ENCODE measurements at places on chromosomes 16 and 17.

GRCh38 chr17:66542129-66542966, 239.9 kb downstream of the PRKCA start:
- DNase-seq = no peak

DNA sequence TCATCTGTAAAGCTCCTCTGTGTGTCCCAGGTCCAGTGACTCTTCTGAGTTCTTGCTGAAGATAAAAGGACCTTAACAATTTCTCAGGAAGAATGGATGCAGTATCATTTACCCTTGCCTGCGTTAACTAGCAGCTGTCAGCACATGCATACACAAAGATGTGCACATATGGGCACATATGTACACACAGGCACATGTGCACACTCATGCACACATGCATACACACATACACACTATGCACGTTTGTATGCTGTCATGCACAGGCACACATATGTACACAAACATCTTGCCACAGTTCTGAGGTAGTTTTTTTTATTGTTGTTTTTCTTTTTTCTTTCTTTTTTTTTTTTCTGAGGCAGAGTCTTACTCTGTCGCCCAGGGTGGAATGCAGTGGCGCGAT, 24.9 kb downstream of the GP2 start:
- DNase-seq = no peak

GRCh38 chr16:54193665-54194333, 92.8 kb downstream of the IRX3 start:
- peak; percentile 90 for DNase-seq

GRCh38 chr17:2181206-2181896, 122.2 kb downstream of the SMG6 start:
- peak; percentile 72 for DNase-seq

DNA sequence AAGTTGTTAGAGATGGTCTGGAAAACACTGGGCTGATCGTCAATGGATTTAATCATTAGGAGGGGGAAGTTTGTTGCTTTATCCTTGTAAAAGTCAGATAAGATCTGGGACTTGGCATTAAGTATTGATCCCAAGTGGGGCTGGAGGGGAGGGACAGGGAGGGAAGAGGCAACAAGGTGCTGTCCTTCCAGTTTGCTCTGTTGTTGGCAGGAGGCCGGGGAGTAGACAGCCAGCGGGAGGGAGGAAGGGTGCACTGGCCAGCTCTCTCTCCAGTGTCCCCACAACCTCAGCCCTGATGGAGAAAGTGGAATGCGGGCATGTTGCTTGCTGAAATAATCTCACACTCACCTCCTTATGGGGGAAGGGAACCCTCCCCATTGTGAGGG, 210.2 kb downstream of the CCDC182 start:
- DNase-seq = no peak

DNA sequence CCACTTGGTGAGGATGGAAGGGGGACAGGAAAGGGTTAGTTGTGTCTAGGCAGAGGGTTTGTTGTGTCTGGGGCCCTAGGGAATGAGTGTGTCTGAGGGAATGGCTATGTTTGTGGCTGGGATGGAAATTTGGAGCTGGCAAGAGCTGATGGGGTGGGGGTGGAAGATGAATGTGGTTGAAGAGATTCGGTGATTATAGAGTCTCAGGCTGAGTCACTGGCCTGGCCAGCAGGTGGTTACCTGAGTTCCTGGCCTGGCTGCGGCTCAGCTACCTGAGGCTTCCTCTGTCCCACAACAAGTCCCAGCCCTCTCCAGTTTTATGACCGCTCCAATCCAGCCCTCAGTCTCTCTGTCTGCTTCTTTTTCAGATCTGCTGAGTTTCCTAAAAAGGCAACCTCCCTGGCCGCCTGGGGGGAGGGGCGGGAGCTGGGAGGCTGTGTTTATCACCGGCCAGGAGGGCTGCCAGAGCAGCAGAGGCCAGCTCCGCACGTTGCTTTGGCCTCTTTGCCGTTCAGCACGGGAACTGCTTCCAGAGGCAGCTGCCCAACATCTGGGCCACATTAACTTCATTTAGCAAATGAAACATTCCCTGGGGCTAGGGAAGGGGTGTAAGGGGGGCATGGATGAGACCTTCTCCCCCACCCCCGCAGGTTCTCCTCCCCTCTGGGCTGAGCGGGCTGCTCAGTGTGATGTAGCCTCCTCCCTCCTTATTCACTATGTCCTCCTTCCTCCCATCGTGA, 21.8 kb downstream of the ITGB3 start:
- peak; percentile 93 for DNase-seq

- DNase-seq = no peak
Observed at GRCh38 chr16:84520725-84521496, 16.5 kb upstream of the MEAK7 start.

DNA sequence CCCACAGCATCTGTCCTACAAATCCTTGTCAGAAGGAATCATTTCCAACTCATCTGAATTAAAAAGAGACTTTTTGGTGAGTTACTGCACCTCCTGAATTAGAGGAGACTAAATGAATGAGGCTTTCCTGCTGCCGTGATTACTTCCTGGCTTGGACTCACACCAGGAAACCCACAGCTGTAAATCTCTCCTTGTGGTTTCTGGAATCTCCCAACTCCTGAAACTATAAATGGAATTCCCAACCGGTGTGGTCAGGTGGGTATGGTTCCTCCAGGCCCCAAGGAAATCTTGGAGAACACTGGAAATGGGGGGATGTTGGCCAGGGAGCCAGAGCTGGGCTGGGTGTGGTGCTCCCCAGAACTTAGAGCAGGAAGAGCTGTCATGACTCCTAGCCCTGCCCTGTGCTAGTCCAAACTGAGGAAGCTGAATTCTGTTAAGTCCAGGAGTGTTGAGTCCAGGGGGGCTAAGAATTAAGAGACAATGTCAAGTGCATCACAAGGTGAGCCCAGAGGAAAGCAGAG, 216.4 kb downstream of the GSG1L start:
- peak; percentile 15 for DNase-seq

DNA sequence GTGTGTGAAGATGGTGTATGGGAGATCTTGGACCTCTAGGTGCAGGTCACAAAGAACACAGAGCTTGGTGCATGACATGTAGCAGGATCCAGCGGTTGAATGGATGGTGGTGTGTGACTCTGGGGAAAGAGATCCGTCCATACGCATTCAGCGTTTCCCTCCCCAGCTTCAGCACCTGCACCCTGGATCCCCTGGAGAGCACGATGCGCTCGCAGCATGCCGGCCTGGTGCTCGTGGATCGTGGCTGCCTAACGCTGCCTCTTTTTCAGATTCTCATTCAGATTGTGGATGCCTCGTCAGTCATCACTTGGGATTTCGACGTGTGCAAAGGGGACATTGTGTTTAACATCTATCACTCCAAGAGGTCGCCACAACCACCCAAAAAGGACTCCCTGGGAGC, 70.9 kb downstream of the SEC14L1 start:
- no peak for DNase-seq
